Immature natural killer cell (primary cell): ENCODE measurements at places on chromosomes 2 and 18. TPM values are rescaled to one million over a fixed set of nuclear protein-coding genes. Genes with fewer than 3 reads are reported as not detected.

Gene FRZB
- polyA plus RNA-seq = not detected

Gene RGPD4
- polyA plus RNA-seq = not detected

Gene LIPG
- not detected for polyA plus RNA-seq

Gene IFT172
- 3.1 TPM for polyA plus RNA-seq

- H3K36me3 ChIP-seq = no peaks in the 10 kb centered on the region
- H3K4me1 ChIP-seq = peaks cover 13% of the 10 kb centered on the region
- no peak overlapping the region for H3K27ac ChIP-seq
- H3K4me3 ChIP-seq = no peak overlapping the region
Observed at GRCh38 chr2:101619191-101619591, 78.3 kb upstream of the MAP4K4 start.

- H3K4me1 ChIP-seq = no peaks in the 10 kb centered on the region
- H3K27me3 ChIP-seq = no peaks in the 10 kb centered on the region
- H3K27ac ChIP-seq = no peak overlapping the region
- H3K36me3 ChIP-seq = peaks cover 54% of the 10 kb centered on the region
- H3K4me3 ChIP-seq = no peak overlapping the region
Observed at GRCh38 chr2:208320686-208321085, 54.6 kb downstream of the PIKFYVE start.

DNA sequence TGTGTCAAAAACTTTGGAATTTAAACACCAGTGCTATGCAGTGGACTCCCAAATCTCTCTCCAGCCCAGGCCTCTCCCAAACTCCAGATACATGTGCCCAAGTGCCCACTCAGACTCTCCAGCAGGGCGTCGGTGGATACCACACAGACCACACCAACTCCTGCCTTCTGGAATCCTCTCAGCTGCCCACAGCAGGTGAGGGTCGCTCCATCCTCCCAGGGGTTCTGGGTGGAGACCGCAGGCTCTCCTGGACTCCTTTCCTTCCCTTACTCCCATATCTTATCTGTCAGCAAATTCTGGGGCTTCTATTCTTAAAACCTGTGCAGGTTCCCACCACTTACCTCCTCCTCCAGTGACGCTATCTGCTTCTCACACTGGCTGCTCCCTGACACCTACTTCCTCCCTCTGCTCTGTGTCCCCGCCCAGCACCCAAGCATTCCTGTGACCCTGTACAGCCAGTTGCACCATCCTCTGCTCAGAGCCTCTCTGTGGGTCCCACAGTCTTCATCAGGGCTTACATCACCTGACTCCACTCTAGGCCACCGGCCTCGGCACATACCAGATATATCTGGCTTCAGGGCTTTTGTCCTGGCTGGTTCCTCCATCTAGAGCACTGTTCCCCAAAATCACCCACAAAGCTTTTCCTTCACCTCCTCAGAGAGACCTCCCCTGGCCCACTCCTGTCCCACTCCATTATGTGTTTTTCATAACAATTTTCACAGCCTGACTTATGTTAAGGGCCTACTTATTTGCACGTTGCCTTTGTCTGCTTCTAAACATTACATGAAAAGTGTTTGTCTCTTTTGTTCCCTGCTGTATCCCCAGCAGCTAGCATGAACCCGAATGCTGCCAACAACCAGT lies 2.6 kb upstream of the IMP4 start:
- DNase-seq = no peak
- peak overlapping the region; percentile 58 for H3K27ac ChIP-seq
- peaks cover 9% of the 10 kb centered on the region for H3K27me3 ChIP-seq
- peaks cover 26% of the 10 kb centered on the region for H3K36me3 ChIP-seq
- H3K4me3 ChIP-seq = no peak overlapping the region

- no peak for DNase-seq
- peaks cover 5% of the 10 kb centered on the region for H3K27me3 ChIP-seq
- no peak overlapping the region for H3K27ac ChIP-seq
- H3K4me1 ChIP-seq = no peaks in the 10 kb centered on the region
- no peaks in the 10 kb centered on the region for H3K36me3 ChIP-seq
- H3K4me3 ChIP-seq = no peak overlapping the region
Observed at GRCh38 chr18:499776-500631, 497 bp downstream of the COLEC12 start.

GRCh38 chr2:195312662-195313061 lies 344.4 kb upstream of the SLC39A10 start:
- H3K4me3 ChIP-seq = no peak overlapping the region
- no peaks in the 10 kb centered on the region for H3K27me3 ChIP-seq
- no peak overlapping the region for H3K27ac ChIP-seq
- H3K36me3 ChIP-seq = no peaks in the 10 kb centered on the region

GRCh38 chr2:27231921-27232320 lies 14.8 kb downstream of the CAD start:
- H3K27ac ChIP-seq = no peak overlapping the region
- no peak for DNase-seq
- H3K27me3 ChIP-seq = peaks cover 3% of the 10 kb centered on the region
- no peak overlapping the region for H3K4me3 ChIP-seq
- peaks cover 64% of the 10 kb centered on the region for H3K36me3 ChIP-seq

DNA sequence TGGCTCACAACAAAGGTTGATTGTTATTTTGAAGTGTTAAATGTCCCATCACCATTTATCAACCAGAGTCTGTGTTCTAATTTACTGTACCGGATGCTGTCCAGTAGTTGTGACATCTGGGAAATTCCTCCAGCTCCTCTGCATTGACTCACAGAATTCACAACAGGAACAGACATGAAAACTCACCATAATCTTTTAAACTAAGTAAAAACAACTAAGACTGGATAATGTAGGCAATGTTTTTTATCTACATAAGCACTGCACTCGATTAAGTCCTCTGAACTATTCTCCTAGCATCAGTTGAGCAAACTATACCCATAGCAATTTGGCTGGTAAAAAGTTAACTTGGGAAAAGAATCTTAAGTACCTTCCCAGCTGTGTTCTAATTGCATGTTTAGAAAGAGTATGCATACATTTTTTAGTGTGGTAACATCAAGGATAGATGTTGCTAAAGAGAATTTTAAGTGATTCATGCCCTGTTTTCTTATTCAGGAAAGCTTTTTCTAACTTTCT lies 42.9 kb upstream of the MYO1B start:
- H3K36me3 ChIP-seq = peaks cover 28% of the 10 kb centered on the region
- peaks cover 55% of the 10 kb centered on the region for H3K4me1 ChIP-seq
- H3K27me3 ChIP-seq = peaks cover 8% of the 10 kb centered on the region
- H3K27ac ChIP-seq = peak overlapping the region; percentile 92

- H3K27me3 ChIP-seq = peaks cover 4% of the 10 kb centered on the region
- DNase-seq = no peak
- no peak overlapping the region for H3K4me3 ChIP-seq
- H3K36me3 ChIP-seq = no peaks in the 10 kb centered on the region
Observed at GRCh38 chr2:200156166-200156835, 150.2 kb upstream of the SPATS2L start.
